ENCODE measurements at places on chromosomes 1 and 21.

DNA sequence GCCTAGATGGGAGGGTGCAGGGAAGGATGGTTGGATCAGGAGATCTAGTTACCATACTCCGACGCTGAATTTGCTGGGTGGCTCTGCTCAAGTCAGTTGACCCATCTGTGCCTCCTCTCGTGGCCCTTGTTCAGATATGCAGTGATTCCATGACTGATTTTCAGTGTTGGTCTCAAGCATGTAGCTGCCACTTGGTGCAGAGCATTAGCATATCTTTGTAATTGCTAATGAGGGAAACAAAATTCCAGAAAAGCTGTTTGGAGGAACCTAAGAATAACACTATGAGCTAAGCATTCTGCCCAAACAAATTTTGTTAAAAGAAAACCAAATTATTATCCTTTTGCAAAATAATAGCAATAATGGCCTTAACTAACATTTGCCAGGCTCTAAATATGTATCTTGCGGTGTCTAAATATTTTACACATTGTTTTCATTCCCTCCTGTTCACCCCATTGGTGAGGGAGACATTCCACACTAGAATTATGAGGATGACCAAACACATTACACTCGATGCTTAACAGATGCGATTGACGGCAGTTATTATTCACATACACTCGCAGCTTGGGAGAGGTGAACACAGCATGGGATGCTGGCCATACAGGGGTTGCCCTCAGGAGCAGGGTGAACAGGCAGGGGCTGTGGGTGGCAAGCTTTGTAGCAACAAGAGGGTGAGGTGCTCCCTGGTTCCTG lies 69.1 kb downstream of the KCNJ15 start:
- DNase-seq = no peak

- no peak for DNase-seq
These were observed 6.3 kb upstream of the ARID1A start for GRCh38 chr1:26689504-26689903.

- DNase-seq = no peak
These were observed 1.5 kb downstream of the HIPK1 start for GRCh38 chr1:113930499-113931161.

DNA sequence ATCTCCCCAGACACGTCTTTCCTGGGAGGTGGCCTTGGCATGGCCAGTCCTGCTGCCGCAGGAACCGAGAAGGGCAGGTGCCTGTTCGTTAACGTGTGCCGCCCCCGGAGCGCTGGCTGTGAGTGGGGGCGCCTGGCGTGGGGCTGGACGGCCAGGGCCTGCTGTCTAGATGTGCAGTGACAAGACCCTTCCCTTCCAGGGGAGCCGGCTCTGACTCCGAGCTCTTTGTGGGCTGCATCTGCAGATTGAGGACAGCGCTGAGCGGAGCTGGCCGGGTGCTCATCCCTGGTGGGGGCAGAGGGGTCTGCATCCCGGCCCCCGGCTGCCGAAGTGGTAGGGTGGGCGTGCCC lies 13.0 kb downstream of the COL18A1 start:
- DNase-seq = no peak

DNA sequence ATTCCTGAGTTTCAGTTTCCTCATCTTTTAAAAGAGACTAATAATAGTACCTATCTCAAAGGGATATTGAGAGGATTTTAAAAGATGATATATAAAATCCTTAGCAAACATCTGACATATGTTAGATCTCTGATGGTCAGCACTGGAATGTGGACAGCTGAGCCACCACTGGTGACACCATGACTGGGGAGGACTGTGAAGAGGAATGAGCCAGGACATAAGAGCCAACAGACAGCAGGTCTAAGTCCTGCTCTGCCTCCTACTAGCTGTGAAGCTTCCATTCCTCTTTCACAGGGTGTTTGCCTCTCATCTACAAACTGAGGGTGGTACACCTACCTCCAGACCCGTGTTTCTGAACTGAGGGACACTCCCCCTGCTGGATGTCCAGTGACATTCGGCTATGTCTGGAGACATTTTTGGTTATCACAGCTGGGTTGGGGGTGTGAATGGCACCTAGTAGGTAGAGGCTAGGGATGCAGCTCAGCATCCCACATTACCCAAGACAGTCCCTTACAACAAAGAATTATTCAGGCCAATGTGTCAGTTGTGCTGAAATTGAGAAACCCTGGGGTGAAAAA lies 109.1 kb upstream of the OLIG2 start:
- no peak for DNase-seq

DNA sequence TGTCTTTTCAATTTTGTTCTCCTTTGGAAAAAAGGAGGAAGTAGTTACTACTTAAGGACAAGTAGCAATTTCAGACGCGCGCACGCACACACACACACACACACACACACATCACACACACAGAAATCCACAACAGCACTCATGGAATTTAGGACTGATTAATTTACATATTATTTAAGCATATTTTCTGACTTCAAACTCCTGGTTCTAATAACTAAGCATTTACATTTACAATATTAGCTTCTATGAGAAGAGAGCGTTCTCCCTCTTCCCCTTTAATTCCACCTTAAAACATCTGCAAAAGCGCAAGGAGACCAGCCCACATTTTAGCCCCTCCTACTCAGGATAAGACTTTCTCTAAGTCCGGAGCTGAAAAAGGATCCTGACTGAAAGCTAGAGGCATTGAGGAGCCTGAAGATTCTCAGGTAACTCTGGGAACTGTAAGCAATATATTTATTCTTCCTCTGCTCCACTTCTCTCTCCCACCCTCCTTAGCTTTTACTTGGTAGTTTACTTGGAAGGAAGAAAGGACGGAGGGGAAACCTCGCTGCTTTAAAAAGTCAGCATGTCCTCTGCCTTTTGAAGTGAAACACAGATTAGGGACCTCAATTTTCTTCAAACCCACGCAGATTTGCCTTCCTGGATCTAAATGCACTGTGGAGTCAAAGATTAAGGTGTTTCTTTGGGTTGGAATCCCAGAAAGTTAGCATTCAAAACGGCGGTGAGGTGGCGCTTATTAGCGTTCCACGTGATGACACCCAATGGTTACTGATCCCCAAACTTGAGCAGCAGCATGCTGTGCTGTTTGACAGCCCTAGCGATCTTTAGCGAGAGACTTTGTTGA lies at the start of gene PLA2G4A:
TSS of gene PLA2G4A (plus strand) at position 339 of the 844 bp plus-strand sequence. CDS start 25,406 bp downstream, outside the sequence.
- DNase-seq = no peak

DNA sequence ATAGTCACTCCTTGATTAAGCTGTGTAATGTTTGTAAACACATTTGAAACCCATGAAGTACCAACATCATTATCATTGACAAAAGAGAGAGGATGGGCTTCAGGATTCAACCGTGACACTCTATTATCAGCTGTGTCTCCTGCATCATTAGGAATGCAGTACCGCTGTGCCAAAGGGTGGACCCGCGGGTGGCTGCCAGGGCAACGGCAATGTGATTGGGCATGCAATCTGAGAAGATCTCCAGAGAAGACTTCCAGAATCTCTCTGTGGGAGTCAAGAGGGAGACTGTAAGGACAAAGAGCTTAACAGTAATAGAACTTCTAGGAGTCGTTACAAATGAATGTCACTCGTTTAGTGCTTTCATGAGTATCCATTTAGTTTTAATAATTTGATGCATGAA lies 97.9 kb downstream of the USH2A start:
- DNase-seq = no peak

- no peak for DNase-seq
These were observed 32.9 kb upstream of the JUN start for GRCh38 chr1:58816747-58817221.

GRCh38 chr1:198549866-198550265 lies 9.4 kb upstream of the ATP6V1G3 start:
- no peak for DNase-seq

- no peak for DNase-seq
These were observed 66.4 kb downstream of the LRRC8D start for GRCh38 chr1:89887270-89887669.

DNA sequence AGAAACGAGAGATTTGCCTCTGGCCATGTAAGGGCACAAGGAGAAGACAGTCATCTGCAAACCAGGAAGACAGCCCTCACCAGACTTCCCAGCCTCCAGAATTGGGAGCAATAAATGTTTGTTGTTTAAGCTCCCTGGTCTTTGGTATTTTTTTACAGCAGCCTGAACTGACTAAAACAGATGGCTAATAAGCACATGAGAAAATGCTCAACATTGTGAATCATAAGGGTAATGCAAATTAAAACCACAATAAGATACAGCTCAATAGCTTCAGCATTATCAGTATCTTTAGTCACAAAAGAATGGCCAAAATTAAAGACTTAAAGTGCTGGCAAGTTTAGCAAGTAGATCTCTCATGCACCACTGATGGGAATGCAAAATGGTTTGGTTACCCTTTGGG lies 11.7 kb downstream of the UBE2G2 start:
- no peak for DNase-seq

- DNase-seq = no peak
These were observed 3.9 kb upstream of the CLSTN1 start for GRCh38 chr1:9827558-9828185.

GRCh38 chr1:18512883-18513282 lies 32.2 kb downstream of the KLHDC7A start:
- no peak for DNase-seq

DNA sequence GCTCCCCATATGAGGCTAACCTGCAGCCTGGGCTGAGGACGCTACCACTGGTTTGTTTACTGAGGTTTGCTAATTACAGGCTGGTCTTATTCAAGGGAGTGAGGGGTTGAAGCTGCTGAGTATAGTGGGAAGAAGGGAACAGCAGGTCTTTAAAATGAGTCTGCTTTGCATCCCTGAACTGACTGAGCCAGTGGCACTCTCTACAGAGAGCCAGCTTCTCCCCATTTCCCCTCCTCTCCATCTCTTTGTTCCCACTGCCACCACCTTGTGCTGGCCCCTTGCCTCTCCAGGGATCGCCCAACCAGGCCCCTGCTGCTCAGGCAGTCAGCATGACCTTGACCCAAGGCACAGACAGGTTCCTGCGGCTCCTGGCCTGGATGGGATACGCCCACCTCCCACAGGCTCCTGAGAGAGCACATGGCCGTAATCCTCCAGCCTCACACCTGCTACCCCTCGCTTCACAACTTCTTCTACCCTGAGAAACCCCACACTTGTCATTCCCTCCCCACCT lies 45.0 kb downstream of the IER5 start:
- DNase-seq = no peak

GRCh38 chr1:207925210-207925609 lies 14.3 kb upstream of the CD34 start:
- no peak for DNase-seq

DNA sequence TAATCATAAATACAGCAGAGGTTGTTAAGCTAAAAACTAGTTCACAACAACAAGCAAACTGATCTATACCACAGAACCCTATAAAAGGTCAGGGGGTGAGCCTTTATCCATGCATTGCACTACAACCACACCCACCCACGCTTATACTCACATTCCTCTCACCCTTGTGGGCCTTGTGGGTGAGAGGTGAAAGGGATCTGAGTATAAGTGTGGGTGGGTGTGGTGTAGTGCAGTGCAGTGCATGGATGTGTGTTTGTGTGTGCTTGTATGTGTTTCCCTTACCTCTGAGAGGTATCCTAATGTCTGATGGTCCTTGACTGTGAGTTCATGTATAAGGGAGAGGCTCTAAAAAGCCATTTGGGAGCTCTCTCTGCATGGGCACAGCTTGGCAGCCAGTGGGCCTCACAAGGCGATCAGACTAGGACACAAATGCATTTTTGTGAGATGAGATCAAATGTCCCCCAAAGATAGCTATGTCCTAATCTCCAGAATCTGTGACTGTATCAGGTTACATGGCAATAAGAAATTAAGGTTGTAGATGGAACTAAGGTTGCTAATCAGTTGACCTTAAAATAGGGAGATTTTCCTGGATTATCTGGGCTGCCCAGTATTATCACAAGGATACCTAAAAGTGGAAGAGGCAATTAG lies 95.5 kb upstream of the DPT start:
- no peak for DNase-seq

- DNase-seq = no peak
These were observed 6.4 kb upstream of the CDK11B start for GRCh38 chr1:1664941-1665814.

DNA sequence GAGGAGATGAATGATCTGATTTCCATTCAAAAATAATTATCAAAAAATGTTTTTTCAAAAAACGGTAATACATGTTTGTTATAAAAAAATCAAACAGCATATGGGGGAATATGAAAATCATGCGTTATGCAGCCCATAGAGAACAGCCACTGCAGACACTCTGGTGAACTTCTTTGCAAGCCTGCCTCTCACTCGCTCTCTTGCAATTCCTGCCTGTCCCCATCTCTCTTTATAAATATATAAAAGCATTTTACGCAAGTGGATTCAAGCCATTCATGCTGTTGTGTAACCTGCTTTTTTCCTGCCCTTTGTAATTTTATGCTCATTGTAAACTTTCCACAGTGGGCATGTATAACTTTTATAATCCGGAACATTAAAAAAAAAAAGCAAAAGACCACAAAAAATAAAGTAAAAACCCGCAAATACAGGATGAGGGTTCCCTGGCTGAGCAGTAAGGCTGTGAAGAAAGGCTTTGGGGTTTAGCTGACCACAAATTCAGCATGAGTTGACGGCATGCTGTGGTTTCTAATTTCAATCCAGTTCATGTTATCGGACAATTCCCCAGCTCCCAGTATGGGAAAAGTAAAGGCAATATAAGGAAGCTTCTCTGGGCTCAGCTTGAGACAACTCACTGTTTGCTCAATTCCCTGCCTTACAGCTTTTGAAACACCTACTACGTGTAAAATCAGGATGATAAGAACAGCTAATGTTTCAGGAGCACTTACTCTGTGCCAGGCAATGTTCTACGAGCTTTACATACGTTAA lies 52.8 kb upstream of the ZBTB40 start:
- DNase-seq = no peak

DNA sequence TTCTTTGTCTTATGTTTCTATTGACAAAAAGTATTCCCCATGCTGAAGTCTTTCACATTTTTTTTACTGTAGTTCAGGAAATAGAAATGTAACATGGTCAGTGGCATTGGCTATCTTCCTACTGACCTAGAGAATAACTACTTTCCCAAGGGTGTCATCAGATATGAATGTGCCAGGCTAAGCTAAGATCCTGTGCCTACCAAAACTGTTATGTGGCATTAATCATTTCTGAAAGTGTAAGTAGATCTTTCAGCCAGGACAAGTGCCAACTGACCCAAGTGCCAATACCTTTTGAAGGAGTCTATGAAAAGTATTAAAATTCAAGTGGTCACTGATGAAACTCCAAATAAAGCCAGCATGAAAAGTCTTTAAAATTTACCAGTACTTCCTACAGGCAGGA lies 165.3 kb downstream of the TNFSF18 start:
- DNase-seq = no peak

DNA sequence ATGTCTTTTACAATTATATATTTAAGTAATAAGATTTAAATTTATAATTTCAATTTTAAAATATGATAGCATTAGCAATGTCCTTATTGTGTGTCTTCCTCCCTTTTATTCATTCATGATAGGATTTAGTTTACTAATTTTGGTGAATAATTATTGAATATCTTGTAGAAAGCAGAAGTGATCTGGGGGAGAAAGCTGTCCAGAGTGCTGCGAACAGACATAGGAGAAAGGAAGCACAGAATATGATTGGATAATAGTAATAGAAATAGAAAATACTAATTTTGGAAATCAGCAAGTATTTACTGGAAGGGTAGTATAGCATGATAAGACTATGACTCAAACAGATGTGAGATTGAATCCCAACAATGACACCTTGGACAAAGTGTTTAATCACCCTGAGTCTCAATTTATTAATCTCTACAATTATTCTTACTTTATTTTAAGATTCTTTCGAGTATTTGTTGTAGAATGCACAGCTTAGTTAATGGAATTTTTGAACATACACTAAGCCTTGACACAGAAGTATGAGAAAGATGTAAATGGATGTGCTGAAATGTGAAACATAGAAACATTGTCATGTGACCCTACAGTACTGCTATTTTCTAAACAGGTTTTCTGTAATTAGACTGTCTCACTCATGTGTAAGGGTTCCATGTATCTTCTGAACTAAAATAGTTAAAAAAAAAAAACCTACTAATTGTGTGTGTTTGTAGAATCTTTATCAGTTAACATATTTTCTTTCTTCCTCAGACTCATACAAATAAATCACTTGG lies 7.9 kb downstream of the SH3GLB1 start:
- no peak for DNase-seq
